ENCODE measurements at places on chromosomes 1 and 21.

- no peak for DNase-seq
Observed at GRCh38 chr1:10950316-10951172, 61.9 kb upstream of the TARDBP start.

GRCh38 chr1:198917226-198917625 is 278.4 kb downstream of the PTPRC start:
- no peak for DNase-seq

DNA sequence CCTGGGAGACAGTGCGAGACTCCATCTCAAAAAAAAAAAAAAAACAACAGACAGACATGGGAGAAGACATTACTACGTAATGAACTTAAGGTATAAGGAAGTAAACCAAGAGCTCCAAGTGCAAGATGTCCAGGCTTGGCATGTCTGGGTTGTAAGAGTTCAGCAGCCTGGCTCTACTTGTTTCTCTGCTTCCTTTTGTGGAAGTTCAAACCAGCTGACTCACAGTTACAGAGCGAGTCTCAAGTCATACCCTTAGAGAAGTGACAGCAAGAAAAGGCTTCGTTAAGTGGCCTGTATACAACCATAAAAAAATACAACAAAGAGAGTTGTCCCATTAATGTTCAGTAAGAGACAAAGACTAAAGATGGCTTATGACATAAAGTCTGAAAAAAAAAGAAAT is 1.3 kb downstream of the RIT1 start:
- DNase-seq: no peak

GRCh38 chr1:71170925-71171324 is 90.1 kb upstream of the ZRANB2 start:
- DNase-seq: no peak

DNA sequence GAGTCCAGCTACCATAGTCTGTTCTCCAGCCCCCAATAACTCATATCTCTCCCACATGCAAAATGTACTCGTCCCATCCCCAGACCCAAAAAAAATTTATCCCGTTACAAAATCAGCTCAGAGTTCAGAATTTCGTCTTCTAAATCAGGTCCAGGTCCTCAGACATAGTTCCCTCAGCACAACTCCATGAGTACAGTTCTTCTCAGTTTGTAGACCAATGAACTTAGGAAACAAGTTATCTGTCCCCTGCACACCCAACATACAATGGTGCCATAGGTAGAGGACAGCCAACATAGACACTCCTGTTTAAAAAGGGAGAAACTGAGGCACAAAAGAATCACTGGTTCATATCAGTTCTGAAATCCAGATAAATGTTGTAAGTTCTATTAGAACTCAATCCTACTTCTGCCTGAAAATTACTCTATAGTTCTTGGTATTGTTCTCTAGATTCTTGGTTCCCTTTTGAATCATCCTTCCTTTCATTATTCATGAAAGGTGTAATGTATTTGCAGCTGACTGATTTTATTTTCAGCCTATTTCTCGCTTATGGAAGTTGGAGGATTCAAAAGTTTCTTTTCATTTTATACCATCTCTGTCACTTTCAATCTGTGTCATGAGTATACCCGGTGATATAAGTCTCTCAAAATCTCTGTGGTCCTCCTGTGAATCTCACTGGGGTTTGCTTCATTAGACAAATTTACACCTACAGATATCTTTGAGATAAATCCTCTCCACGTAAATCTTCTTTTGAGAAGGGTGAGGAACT is 75.8 kb upstream of the TSPAN2 start:
- DNase-seq: no peak

GRCh38 chr21:34670220-34670961 is 1.6 kb downstream of the CLIC6 start:
- no peak for DNase-seq

DNA sequence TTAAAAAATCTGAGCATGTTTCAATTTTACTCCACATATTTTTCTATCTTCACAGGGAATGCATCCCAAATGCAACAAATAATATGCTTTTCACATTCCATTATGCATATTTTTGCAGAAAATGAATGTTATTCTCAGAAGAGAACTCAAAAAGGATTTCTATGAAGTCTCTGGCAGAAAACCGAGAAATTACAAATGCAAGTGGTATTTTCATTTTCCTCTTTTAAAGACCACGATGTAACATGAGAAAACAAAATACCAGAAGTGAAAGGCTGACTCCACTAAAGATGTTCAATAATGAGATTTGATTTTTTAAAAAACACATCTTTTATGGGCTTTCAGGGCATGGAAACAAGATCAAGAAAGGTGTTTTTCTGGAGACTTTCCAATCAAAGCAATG is 5.0 kb upstream of the PDC start:
- DNase-seq: no peak

Data from NCI-H2171 treated with DMSO at 0.1 percent for 48 hours (cell line).